ENCODE measurements at places on chromosomes 2 and 18. TPM values are rescaled to one million over a fixed set of nuclear protein-coding genes. Genes with fewer than 3 reads are reported as not detected.

The PXDN gene
- total RNA-seq, result 893 TPM

The CHRNG gene
- not detected for total RNA-seq

The FNDC4 gene
- total RNA-seq, result 10.7 TPM

The KCNG2 gene
- total RNA-seq, result not detected

The ELOA2 gene
- total RNA-seq, result not detected

The TRIM43 gene
- not detected for total RNA-seq

The RNF152 gene
- total RNA-seq, result 11.9 TPM

The GATA6 gene
- 69.8 TPM for total RNA-seq

The GPR55 gene
- not detected for total RNA-seq

The TRIM54 gene
- not detected for total RNA-seq

The CCDC74B gene
- 4.8 TPM for total RNA-seq

The RGPD3 gene
- total RNA-seq, result 0.37 TPM

The FIGN gene
- total RNA-seq, result 1.2 TPM

The SPATA3 gene
- total RNA-seq, result not detected

The C2orf80 gene
- not detected for total RNA-seq

The NEB gene
- total RNA-seq, result 1.2 TPM

The CFC1 gene
- not detected for total RNA-seq

The UGT1A5 gene
- not detected for total RNA-seq

The IL1RN gene
- total RNA-seq, result not detected

The STK11IP gene
- 13.1 TPM for total RNA-seq

The MYO5B gene
- not detected for total RNA-seq

The SIGLEC15 gene
- total RNA-seq, result 2.5 TPM

The ANKRD30BL gene
- not detected for total RNA-seq

The C1D gene
- total RNA-seq, result 17.9 TPM

The CLEC4F gene
- not detected for total RNA-seq

The ZFP36L2 gene
- 6.4 TPM for total RNA-seq

The TMEM247 gene
- not detected for total RNA-seq

The UCN gene
- 0.30 TPM for total RNA-seq

The NTSR2 gene
- total RNA-seq, result not detected

The LOXL3 gene
- 87.4 TPM for total RNA-seq

The OR6B2 gene
- total RNA-seq, result not detected

The RAB27B gene
- 40.1 TPM for total RNA-seq

The MC2R gene
- total RNA-seq, result not detected

The ZNF2 gene
- 11.6 TPM for total RNA-seq
